NCI-H1436 treated with DMSO at 0.1 percent for 48 hours (cell line): ENCODE measurements at places on chromosomes 3 and 15.

- no peak for DNase-seq
These were observed 8.7 kb downstream of the ZDHHC19 start for GRCh38 chr3:196202516-196202970.

GRCh38 chr15:71997691-71998090, 120.3 kb downstream of the MYO9A start:
- no peak for DNase-seq

- no peak for DNase-seq
These were observed 22.2 kb downstream of the EPHB3 start for GRCh38 chr3:184583578-184584451.

DNA sequence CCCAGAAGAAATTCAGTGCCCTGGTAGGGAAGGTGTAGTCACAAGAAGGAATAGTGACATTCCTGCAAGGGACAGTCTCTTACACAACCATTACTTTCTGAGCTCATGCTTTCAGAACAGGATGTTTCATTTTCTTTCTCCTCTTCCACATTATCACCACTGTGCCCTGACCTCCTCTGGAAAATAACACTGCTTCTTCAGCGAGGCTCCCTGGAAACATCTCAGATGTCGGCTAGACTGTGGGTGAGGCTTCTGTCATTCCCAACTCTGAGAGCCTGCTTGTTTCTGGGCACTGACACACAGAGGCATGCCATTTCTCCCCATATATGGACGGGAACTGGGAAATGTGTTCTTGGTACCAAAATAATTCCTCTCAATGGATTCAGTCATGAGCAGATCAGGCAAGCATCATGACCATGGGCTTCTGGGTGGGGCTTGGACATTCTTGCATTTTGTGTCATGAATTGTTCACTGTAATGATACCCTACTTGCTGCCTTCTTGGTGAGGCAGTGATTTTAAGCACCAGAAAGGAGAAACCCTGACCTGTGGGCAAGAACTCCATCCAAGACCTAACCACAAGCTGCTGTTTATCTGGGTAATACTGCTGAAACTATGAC, 14.3 kb upstream of the TNFAIP8L3 start:
- DNase-seq: no peak
